ENCODE measurements at places on chromosomes 12 and 14.
A peak's percentile ranks its signal among the peaks of the same experiment; 100 is the strongest.

DNA sequence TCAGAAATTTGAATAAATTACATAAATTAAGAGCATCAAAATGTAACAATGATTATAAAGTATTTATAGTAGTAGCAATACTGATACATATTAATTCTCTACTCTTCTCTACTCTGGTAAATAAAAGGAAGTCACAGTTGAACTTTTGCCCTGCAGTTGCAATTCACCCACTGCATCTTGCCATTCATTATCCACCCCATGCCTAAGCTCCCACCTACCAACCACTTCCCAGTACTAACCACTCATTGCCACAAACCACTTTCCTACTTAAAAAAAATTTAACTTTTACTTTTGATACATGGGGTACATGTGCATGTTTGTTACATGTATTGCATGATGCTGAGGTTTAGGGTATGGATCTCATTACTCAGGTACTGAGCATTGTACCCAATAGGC is 174.0 kb downstream of the RASSF9 start:
- DNase-seq: no peak

GRCh38 chr12:65858831-65859230 is 34.5 kb downstream of the HMGA2 start:
- DNase-seq: no peak

DNA sequence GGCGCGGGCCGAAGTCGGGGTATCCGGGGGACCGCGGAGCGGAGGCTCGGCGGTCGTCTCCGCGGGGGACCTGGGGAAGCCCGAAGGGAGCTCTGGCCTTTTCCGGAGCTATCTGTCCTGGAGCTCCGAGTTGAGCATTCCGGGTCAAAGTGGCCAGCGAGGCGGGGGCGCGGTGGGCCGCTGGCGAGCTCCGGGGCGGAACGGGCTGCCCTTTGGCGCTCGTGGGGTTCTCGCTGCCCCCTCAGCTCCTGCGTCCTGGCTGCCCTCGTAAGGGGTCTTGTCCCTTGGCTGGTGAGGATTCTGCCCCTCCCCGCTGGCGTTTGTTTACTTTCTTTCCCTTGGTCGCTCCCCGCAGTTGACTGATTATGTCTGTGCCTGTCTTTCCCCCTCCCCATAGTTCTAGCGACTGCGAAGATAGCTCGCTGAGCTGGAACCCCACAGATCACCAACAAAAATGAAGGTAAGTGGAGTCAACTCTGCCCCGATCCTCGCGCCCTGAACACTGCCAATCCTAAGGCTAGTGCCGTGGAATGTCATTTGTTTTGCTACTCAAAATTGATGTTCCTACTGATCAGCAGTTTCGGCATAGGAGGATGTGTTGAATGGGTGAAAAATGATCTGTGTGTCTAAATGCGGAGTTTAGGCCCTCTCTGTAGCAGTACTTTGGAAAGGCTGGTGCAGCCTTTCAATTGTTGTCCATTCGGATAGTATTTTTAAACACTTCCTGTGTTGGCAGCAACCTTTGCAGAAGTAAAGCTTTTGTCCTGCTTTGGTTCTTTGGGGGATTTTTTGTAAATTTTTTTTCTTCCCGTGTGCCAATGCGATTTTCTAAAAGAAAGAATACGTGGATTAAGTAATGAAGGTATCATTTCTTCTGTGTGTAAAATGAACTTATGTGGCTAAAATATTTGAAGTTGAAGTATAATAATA is 1.3 kb downstream of the ARID4A start:
- DNase-seq: peak; percentile 27

DNA sequence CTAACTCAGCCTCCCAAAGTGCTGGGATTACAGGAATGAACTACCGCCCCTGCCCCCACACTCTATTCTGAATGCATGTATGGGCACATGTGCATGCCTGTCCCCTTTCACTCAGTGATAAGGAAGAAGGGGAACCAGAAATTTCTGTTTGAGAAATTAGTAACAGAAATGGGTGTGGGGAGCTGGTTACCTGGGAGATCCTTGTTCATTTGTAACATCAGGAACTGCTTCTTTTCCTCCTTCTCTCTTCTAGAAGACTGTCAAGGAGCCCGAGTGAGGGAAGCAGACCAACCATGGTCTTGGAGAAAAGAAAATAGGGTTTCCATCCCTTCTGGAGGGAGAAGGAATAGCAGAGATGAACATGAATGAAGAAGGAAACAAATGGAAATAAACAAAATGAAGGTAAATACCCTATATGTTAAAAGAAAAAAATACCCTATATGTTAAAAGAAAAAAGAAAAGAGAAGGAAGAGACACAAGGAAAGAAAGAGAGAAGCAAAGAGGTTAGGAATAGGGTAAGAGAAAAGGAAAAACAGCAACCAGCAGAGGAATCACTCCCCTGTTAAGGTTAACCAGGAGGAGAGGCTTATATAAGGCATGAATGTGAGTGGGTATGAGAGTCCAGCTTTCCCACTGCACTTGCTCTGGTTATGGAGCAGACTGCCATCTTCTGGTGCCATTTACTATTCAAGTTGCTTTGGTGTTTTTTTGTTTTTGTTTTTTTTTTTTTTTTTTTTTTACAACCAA is 3.3 kb downstream of the PPP1R3E start:
- DNase-seq: no peak

DNA sequence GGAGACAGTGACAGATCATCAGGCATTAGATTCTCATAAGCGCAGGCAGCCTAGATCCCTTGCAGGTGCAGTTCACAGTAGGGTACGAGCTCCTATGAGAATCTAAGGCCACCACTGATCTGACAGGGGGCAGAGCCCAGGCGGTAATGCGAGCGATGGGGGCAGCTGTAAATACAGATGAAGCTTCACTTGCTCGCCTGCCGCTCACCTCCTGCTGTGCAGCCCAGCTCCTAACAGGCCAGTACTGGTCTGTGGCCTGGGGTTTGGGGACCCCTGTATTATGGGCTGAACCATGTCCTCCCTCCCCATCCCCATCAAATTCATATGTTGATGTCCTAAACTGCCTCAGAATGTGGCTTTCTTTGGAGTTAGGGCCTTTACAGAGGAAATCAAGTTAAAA is 63.2 kb downstream of the NOS1 start:
- DNase-seq: no peak

DNA sequence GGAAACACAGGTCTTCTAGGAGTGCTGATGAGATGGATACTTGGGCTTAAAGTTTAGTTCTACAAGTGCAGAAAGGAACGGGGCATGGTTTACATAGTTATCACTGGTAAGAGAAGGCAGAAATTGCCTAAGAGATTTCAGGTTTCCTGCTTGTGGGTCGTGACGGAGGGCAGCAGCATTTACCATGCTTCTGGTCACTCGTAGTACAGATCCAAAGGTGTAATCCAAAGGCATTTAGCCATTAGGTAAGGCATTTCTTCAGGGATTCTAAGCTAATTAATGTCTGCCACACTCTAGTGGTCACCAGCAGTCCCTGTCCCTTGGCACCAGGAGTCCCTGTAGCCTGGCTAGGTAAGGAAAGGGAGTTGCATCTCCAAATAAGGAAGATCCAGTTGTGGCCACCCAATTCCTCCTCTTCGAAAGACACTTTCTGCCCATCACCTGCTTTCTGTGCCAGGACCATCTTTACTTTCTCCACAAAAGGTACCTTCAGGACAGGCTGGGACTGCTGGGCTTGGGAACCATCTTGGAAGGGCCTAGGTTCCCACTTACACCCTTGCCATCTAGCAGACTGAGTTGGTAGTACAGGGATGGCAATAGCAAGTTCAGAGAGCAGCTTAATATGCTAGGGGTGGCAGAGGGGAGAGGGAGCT is 1.5 kb downstream of the GSTZ1 start:
- DNase-seq: no peak

Measured in NCI-H1105 treated with DMSO at 0.1 percent for 48 hours (cell line).